Activated CD4-positive, alpha-beta T cell treated with anti-CD3 and anti-CD28 coated beads, Interleukin-2, amount 10 ng/mL, durations not matched to agents 24 days and 14 days (primary cell): ENCODE measurements at places on chromosomes 5 and 9. TPM values are rescaled to one million over a fixed set of nuclear protein-coding genes. Genes with fewer than 3 reads are reported as not detected.

- DNase-seq = no peak
Measured at GRCh38 chr9:132451276-132451675, 41.3 kb downstream of the CFAP77 start.

GRCh38 chr5:143041461-143041860 is 271.3 kb downstream of the ARHGAP26 start:
- no peak for DNase-seq

TMEM215 gene
- total RNA-seq = not detected in 2 replicates

ZNF484 gene
- total RNA-seq = 7.3 and 7.7 TPM in 2 replicates

CCDC187 gene
- total RNA-seq = not detected in 2 replicates

PCDHB9 gene
- total RNA-seq = not detected in 2 replicates

DNA sequence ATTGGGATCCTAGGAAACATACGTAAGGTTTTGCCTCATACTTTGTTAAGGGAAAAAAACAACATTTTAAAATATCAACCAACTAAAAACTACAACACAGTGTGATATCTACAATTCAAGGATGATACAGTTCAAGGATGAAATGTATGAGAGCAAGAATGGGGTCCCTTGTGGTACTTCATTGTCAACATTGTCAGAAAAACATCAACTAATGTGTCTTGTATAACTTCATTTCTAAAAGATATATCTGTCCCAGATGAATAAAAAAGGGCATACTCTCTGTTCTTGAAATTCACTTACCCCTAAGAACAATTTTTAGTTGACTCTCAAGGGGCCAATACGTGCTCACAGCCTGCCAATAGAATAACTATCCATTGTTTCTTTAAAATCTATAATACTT is 1250.5 kb downstream of the PTPRD start:
- DNase-seq = no peak

GRCh38 chr5:147203213-147203612 is 31.6 kb upstream of the STK32A start:
- DNase-seq = no peak

GRCh38 chr5:143014017-143014651 is 244.0 kb downstream of the ARHGAP26 start:
- peak; percentile 76 for DNase-seq

DNA sequence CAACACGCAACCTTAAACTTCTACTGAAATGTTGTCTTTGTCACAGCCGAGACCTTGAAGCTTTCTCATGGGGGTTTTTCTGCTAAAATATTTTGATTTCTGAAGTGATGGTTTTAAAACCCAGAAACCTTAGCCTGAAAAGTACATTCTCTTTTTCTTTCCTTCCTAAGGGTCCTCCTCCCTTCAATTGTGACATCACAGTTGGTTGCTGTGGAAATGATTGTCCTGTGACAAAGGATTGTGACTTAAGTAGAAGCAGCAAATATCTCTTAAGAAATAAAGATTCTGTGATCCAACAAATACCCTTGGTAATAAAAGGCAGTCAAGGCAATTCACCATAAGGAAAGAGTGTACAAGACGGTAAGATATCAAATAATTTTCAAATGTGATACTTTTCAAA is 125.2 kb downstream of the SEMA6A start:
- DNase-seq = no peak

GRCh38 chr5:71828291-71829040 is 109.4 kb downstream of the CARTPT start:
- DNase-seq = no peak

GRCh38 chr5:39432696-39433530 is 8.1 kb upstream of the DAB2 start:
- no peak for DNase-seq

- peak; percentile 57 for DNase-seq
Measured at GRCh38 chr5:75509956-75510355, 1.5 kb downstream of the CERT1 start.

NR2F1-AS1 gene
- total RNA-seq = not detected in 2 replicates

DNA sequence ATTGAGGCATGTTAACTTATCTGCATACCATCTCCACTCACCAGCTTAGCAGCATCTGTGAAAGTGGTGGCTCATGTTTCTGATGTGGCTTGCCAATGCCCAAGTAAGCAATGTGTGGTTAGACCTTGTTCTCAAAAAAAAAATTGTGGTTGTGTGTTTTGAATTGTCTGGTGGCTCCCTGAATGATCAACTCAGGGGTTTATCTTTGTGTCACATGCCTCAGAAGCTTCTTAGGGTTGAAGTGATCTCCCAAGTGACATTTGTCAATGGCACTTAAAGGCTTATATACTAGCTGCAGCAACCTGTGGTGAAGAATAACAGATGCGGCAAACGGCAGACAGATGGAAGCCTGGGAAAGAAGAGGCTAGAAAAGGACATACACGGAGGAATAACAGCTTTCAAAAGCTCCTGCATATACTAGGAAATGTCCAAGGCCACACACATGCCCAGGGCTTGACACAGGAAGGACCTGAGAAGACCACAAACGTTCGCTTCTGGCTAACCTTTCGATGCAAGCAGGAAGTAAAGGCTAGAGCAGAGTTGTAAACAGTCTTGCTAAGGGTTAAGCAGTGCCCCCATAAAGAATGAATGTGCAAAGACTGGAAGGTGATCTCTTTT is 42.2 kb upstream of the FSD1L start:
- DNase-seq = peak; percentile 90

HMMR gene
- 29.1 and 30.8 TPM in 2 replicates for total RNA-seq

DNA sequence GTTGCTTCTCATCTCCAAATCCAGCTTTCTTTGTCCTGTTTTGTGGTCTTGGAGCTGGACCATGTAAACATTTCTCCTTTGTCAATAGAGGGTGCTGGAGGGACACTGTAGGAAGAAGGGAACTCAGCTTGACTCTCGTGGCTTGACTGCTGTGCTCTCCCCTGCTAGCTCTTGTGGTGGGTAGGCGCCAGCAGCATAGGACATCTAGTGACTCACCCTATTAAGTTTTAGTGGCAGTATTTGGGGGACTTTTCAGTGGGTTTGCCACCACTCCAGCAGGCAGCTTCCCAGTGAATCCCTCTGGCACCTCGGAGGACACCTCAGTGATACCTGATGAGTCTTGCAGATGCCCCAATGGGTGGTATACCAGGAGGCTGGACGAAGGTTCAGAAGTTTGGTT is 97.8 kb downstream of the TSSK1B start:
- peak; percentile 60 for DNase-seq

- DNase-seq = no peak
Measured at GRCh38 chr5:111680737-111681413, 76.1 kb downstream of the NREP start.

DNA sequence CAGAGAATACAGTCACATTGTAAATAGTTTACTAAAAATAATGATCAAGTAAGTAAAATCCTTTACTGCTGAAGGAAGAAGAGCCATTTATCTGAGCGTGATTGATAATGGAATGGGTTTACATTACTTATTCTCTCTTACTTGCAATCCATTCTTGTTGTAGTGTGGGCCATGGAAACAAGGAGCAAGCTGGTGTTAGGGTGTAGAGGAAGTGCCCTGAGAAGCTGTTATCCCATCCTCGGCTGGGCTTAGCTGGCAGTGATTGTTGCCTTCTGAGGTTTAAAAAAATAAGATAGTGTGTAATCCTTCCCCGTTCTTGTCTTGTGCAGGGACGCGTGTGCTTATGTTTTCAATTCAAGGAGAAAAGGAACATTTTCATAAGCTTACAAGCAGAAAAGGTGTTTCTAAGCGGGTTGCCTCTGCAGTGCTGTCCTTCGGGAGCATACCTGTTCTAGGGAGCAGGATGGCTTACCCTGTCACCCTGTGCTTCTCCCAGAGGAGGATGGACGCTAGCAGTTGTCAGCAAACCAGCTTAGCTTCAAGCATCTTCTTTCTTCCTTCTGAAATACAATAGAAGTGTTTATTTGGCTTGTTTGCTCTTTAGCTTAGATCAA is 188.3 kb downstream of the ARHGEF28 start:
- no peak for DNase-seq

- DNase-seq = no peak
Measured at GRCh38 chr5:159402311-159402710, 72.0 kb upstream of the IL12B start.

GRCh38 chr5:133392448-133392847 is 219.9 kb downstream of the FSTL4 start:
- no peak for DNase-seq

- DNase-seq = no peak
Measured at GRCh38 chr9:137351781-137352501, 49.9 kb upstream of the NRARP start.

GPR150 gene
- total RNA-seq = 0.33 and 0.56 TPM in 2 replicates

GRCh38 chr9:103894184-103894583 is 199.9 kb upstream of the SMC2 start:
- no peak for DNase-seq

DNA sequence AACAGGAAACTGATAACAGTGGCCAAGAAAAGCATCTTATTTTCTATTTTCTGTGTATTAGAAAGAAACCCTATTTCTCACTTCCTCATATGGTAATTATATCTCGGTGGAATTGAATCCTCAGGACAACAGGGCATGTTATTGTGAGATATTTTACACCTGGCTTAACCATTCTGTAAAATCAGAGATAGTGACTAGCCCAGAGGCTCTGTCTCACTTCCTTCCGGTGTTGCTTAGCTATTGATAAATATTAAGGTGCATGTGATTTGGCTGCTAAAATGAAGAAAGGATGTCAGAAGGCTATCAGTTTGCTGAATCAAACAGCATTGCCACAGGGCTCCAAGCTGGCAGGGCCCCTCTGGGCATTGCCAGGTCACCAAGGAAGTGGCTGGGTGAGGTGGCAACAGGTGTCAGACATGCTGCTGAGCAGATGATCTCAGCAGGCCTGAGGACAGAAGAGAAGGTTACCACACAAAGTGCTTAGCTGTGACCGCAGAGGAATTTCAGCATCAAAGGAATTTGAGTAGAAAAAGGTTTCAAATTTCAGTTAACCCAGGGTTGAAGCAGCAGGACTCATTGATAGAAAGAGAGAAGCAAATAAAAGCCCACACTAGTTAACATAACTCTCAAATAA is 330.7 kb downstream of the PDE4D start:
- DNase-seq = no peak

DNA sequence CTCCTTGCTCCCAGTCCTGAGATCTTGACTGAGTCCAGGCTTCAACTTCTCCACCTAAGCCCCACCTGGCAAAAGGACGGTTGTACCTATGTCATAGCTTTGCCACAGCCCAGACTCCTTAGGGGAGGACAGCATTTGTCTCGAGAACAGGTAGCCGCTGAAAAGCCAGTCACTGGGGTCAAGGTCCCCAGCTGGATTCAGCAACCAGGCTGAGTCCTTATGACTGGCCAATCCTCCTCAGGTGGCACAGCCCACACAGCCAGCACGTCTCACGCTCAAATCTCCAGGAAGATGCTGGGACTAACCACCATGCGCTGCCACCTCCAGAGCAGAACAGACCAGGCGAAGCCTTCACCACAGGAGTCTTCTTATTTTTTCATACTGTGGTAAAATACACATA is 27.9 kb upstream of the SMU1 start:
- DNase-seq = no peak

COL23A1 gene
- 0.07 and 0.09 TPM in 2 replicates for total RNA-seq

DNA sequence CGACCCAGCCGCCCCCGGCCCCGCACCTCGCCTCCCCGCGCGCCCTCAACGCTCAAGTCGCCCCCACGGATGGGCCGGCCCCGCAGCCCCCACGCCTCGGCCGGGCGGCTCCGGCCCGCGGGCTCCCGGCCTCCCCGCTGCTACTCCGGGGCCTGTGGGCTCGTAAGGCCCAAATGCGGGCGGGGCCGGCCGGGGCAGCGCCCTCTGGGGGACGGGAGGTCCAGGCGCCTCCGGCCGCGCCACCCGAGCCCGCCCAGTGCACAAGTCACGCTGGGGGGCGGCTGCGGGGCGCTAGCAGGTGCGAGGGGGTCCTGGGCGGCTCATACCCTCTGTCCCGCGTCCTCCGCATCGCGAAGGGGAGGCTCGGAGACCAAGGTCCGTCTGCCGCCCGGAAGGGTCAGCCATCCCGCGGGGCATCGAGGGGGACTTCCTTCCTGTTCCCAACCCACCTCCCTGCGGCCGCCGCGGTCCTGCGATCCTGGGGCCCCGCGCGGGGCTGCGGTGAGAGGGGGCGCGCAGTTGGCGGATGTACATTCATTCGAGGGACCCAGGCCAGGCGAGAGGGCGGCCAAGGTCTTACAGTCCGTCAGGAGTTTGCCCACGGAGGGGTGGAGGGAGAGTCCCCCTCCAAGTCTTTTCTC is at the start of gene CIZ1:
TSS of gene CIZ1 (minus strand) at position 167 of the 641 bp plus-strand sequence. CDS start 715 bp downstream, outside the sequence.
- peak; percentile 93 for DNase-seq

DNA sequence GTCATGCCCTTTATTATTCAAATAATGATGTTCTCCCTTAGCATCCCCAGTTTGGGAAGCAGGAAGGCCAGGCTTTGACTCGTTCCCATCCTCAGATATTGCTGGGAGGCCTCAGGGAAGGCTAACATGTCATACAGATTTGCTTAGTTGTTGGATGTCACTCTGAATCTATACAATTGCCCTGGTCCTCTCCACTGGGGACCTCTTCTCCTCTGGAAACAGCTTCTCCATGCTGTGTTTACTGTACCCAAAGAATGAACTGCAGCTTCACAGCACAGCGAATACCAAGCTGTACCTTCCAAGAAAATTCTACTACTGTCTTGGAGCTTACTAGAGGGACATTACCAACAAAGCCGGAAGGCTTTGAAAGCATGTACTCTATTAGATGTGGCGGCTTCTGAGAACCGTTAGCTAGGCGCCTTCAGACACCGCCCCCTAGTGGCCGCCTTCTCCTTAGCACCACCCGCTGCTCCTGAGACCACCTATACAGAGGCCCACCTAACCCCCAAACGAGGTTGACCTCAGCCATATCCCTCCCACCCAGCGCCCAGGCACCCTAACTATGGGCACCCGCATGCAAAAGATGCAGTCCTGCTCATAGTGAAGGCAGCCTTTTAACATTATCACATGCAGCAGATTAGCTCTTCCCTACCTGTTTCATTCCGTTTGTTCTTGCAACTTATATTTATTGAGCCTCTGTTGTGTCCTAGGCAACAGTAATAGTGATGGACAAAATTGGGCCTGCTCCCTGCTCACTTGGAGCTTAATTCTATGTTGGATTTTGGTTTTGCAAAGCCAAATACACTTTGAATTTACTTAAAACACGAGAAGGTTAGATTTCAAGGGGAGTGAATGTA is 34.9 kb upstream of the FOXI1 start:
- no peak for DNase-seq

- no peak for DNase-seq
Measured at GRCh38 chr5:36982146-36982545, 105.6 kb downstream of the NIPBL start.

DNA sequence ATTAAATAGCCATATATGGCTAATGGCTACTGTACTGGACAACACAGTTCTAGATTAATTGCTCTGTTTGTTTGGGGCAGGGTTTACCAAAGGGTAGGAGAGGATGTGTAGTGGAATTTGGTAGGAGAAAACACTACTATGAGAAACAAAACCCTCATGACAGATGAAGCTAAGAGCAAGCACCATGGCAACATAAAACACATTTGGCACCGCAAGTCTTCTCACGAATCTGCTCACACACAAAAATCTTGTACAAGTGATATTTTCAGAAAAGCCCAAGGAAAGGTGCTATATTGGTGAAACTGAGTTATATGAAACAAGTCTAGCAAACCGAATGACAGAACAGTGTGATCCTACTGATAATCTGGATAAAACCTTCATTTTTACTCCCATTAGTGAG is 38.5 kb downstream of the CSF2 start:
- no peak for DNase-seq

LURAP1L gene
- total RNA-seq = not detected in 2 replicates
